Activated T-cell treated with anti-CD3 and anti-CD28 coated beads, Interleukin-2, amount 50 U/mL, for 24 hours (primary cell): ENCODE measurements at places on chromosomes 16 and 17.

DNA sequence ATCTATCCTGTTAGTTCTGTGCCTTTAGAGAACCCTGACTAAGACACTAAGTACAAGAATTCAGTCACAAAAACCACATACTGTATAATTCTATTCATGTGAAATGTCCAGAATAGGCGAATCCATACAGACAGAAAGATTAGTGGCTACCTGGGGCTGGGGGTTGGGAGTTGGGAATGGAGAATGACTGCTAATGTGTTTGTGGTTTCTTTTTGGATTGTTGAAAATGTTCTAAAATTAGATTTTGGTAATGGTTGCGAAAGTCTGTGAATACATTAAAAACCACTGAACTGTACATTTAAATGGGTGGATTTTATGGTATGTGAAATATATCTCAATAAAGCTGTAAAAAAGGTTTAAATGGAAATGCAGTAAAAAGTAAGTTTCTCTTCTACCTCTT lies 80.4 kb upstream of the AKTIP start:
- DNase-seq = no peak

DNA sequence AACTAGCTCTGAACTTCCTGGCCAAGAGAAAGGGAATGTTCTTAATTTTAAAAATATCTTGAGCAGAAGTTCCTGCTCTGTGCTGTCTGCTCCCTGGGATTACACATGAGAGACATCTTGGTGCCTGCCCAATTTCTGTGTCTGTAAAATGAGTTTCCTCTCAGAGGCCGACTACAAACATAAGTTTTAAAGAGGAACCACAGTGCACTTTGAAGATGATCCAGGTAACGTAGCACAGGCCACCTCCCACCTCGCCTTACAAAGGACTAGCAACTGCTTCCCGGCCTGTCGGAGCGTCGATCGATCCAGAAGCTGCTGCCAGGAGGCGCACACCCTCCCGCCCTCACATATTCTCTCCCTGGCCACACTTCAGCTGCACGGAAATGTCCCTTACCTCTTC lies 55.0 kb upstream of the ATP2A3 start:
- DNase-seq = no peak

DNA sequence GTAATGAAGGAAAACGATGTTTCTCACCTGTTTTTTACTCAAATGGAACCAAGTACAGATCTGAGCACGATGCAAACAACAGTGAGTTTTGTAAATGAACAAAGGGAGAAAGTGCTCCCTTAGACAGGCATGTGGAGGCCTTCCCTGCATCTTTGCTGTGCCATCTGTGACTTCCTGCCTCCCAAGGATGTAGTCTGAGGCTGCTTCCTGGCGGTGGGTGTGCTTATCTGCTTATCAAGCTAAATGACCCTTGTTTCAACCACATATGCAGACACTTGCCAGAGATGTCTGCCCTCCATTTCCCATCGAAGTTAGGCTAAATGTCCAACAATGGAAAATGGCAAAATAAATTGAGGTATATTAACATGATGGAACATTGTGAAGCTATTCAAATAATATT lies 34.6 kb downstream of the RGS9 start:
- no peak for DNase-seq

GRCh38 chr17:44309472-44309871 lies 1.1 kb downstream of the RUNDC3A start:
- DNase-seq = no peak

DNA sequence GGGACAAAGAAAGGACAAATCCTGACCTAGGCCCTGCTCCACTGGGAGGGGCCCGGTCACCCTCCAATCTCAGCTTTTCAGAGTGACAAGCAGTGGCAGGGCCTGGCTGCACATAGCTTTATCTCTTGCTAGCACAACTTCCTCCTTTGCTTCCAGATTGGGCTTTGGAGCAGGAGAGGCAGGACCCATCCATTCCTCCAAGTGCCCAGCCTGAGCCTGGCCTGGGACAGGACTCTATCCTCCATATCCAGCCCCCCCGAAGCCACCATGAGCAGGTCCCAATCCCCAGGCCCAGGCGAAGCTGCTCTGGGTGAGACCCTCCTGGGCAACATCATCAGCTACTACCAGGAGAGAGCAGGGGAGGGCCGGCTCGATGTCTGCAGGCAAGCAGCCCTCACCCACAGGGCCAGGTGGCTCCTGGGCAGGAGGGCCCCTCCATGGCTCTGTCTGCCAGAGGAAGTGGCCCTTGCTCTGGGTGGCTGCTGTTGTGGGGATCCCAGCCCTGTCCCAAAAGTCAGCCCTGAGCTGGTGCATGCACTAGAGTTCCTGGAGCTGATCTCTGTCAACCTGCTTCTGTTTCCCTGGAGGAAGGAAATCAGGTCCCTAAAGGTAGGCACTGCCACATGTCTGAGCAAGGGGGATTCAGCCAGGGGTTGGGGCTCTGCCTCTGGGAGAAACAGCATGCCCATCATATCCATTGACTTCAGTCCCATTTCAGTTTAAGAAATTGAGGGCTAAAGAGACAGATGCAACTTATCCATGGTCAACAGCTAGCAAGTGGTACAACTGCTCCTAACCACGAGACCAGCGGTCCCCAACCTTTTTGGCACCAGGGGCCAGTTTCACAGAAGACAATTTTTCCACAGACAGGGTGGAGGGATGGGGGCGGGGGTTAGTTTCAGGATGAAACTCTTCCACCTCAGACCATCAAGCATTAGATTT lies 58.9 kb downstream of the TK2 start:
- peak; percentile 28 for DNase-seq
